ENCODE measurements at places on chromosomes 4 and X. TPM values are rescaled to one million over a fixed set of nuclear protein-coding genes. Genes with fewer than 3 reads are reported as not detected.

Gene SPANXN4
- not detected for total RNA-seq

Gene PGRMC1
- 160 TPM for total RNA-seq

Gene STPG2
- 0.23 TPM for total RNA-seq

Gene SYTL4
- 0.49 TPM for total RNA-seq

Gene SUPT20HL1
- not detected for total RNA-seq

Gene KCNIP4
- 13.2 TPM for total RNA-seq

Gene CD40LG
- not detected for total RNA-seq

Gene DDX53
- 0.36 TPM for total RNA-seq

Gene INTU
- total RNA-seq: 27.1 TPM

Gene GATA1
- total RNA-seq: not detected

Gene CT83
- total RNA-seq: not detected

Gene HTN1
- total RNA-seq: not detected

Gene CFAP299
- 0.49 TPM for total RNA-seq

Gene FGFR3
- total RNA-seq: 1.4 TPM

Gene CT45A10
- total RNA-seq: not detected

Gene AASDH
- total RNA-seq: 13.6 TPM

Gene TRIM2
- 136 TPM for total RNA-seq

Gene C4orf36
- not detected for total RNA-seq

Gene FAM114A1
- total RNA-seq: 10.4 TPM

Gene MAGEE1
- 9.9 TPM for total RNA-seq

Gene AWAT2
- total RNA-seq: not detected

Gene PGK1
- 306 TPM for total RNA-seq

Gene TRPC5OS
- 0.19 TPM for total RNA-seq

Gene NLRP2B
- total RNA-seq: not detected

Gene FGF5
- 0.66 TPM for total RNA-seq

Gene RHOH
- total RNA-seq: 0.37 TPM

Gene BEND2
- 0.05 TPM for total RNA-seq

Gene EGF
- 2.4 TPM for total RNA-seq

Gene KDR
- 0.46 TPM for total RNA-seq

Gene CFP
- 0.54 TPM for total RNA-seq

Gene DRD5
- total RNA-seq: 1.1 TPM

Gene GLRA2
- 68.5 TPM for total RNA-seq

Gene SMPX
- total RNA-seq: not detected

Gene CORIN
- total RNA-seq: 0.27 TPM

Gene GNRHR
- total RNA-seq: 2.1 TPM

Gene CT45A1
- total RNA-seq: not detected

Gene RXFP1
- total RNA-seq: 1.7 TPM

Gene MAGEA10
- not detected for total RNA-seq

Gene EPHA5
- 0.46 TPM for total RNA-seq

Gene SRPK3
- 0.51 TPM for total RNA-seq

Gene CLDN22
- total RNA-seq: 0.67 TPM

Gene SLC9A6
- total RNA-seq: 18.0 TPM

Gene CENPI
- 1.7 TPM for total RNA-seq

Gene NRK
- total RNA-seq: 0.12 TPM

Gene ZCCHC18
- 5.6 TPM for total RNA-seq

Gene HPGD
- 3.4 TPM for total RNA-seq

Gene SPANXA1
- not detected for total RNA-seq

Gene BRS3
- not detected for total RNA-seq

Gene CCSER1
- total RNA-seq: 9.2 TPM

Gene MGST2
- 8.6 TPM for total RNA-seq

Gene P2RY4
- total RNA-seq: not detected

Gene PF4V1
- not detected for total RNA-seq

Gene NDST4
- total RNA-seq: 0.31 TPM

Gene PASD1
- not detected for total RNA-seq

Gene GUCY1B1
- 13.7 TPM for total RNA-seq

Gene XAGE2
- total RNA-seq: not detected

Gene SPACA5B
- not detected for total RNA-seq

Gene TSR2
- total RNA-seq: 43.1 TPM

Measured in motor neuron (in vitro differentiated cells).